CD8-positive, alpha-beta memory T cell (primary cell): ENCODE measurements at places on chromosomes 1 and 21.

DNA sequence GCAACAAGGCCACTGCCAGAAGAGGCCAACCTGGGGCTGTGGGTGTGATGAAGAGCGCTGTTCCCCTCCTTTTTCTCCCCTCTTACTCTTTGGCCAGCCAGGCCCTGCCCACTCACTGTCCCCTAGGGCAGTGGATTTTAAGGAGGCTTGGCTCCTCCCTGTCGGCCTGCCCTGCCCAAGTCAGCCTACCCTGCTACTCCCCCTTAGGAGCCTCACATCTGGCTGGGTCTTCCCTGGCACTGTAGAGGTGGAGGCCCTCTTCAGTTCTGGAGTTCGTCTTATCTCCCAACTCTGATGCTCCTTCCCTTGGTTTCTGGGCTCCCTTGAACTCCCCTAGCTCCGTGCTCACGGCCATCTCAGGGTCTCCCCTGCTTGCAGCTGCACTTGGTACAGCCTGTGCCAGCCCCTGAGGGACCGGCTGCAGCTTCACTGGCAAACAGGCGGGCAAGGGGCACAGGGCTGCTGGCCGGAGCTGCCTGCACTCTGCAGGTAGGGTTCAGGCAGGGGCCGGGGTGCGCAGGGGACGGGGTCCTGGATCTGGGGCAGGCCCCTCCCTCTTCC is 4.0 kb downstream of the AMPD2 start:
- DNase-seq: no peak

GRCh38 chr1:181190364-181191035 is 102.0 kb downstream of the IER5 start:
- no peak for DNase-seq

- DNase-seq: no peak
Measured at GRCh38 chr1:241411776-241412338, 54.9 kb upstream of the RGS7 start.

DNA sequence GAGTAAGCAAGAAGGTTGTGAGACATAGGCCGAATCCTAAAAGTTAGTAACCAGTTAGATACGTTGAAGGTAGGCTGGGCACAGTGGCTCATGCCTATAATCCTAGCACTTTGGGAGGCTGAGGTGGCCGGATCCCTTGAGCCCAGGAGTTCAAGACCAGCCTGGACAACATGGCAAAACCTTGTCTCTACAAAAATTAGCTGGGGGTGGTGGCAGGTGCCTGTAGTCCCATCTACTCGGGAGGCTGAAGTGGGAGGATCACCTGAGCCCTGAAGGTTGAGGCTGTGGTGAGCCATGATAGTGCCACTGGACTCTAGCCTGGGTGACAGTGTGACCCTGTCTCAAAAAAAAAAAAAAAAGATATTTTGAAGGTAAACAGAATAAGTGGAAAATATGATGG is 1.5 kb upstream of the PARP1 start:
- no peak for DNase-seq

- no peak for DNase-seq
Measured at GRCh38 chr1:19010503-19010902, 54.0 kb upstream of the IFFO2 start.

GRCh38 chr1:248807067-248807737 is 18.5 kb downstream of the SH3BP5L start:
- peak; percentile 44 for DNase-seq

- no peak for DNase-seq
Measured at GRCh38 chr1:243267471-243267880, 11.6 kb downstream of the SDCCAG8 start.

DNA sequence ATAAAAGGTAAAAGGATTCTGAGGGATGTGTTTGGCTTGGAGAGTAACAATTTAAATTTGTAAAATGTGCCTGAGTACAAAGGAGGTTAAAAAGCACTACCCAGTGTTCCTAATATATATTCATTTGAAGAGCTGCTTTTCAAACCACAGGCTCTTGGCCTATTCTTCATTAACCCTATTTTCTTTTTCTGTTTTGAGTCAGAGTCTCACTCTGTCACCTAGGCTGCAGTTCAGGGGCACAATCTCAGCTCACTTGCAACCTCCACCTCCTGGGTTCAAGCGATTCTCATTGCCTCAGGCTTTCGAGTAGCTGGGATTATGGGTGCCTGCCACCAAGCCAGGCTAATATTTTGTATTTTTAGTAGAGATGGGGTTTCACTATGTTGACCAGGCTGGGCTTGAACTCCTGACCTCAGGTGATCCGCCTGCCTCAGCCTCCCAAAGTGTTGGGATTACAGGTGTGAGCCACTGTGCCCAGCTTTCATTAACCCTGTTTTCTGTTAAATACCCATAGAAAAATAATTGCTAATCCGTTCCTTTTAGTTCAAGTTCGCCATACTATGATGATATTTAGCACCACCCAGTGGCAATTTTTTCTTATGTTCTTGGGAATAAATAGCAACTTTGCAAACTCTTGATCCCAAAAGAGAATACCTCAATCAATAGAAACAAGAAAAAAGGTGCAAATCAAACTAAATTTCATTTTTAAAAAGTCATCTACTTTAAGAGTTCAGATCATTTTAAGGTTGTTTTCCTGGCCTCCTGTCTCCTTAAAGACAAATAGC is 30.5 kb downstream of the ZBTB8OS start:
- DNase-seq: no peak

DNA sequence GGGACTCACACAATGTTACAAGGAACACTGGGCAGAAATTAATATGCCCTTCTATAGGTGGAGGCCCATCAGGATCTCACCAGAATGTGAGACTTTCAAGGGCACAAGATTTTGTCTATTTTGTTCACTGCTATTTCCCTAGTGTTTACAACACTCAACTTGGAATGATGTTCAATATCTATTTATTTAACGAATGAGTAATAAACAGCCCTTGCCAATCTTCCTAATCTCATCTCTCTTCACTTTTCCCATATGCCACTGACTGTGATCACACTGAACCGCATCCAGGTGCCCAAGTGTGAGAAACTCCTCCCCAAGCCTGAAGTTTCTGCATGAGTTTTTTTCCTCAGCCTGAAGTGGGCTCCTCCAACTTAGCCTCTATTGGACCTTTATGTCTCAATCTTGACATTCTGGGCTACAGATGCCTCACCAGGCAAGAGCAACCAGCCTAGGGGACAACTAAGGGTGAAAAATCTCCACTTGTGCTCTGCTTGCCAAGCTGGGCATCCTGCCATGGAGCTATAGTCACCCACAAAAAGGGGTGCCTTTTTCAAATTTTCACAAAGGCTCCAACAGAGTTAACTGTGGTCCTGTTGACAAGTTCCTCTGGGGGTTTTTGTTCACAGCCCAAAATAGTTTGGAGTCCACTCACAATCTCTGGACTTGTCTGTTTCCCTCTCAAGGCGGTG is 105.6 kb downstream of the PLPP3 start:
- no peak for DNase-seq

GRCh38 chr1:19254416-19254815 is 2.8 kb downstream of the MRTO4 start:
- DNase-seq: no peak

DNA sequence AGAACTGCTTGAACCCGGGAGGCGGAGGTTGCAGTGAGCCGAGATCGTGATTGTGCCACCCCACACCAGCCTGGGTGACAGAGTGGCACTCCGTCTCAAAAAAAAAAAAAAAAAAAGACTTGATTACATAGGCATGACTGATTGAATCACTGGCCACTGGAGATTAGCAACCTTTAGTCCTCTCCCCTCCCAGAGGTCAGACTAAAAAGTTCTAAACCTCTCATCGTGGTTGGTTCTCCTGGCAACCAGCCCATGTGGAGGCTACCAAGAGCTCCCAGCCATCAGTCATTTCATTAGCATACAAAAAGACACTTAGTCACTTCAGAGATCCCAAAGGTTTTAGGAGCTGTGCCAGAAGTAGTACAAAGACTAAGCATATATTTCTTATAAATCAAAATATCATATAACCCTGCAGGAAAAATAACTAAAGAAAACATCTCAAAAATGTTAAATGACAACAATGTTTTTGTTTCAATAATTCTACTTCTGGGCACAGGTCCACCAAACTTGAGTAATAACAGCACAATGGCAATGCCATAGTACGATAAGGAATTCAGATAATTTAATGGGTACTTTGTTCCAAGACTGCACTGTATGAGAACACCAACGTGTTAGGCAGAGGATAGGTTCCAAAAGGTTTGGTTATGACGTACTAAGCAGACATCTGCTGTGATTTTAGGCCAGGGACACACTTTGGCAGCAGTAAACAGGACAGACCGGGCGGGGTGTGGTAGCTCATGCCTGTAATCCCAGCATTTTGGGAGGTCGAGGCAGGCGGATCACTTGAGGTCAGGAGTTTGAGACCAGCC is 18.1 kb downstream of the USP48 start:
- no peak for DNase-seq

DNA sequence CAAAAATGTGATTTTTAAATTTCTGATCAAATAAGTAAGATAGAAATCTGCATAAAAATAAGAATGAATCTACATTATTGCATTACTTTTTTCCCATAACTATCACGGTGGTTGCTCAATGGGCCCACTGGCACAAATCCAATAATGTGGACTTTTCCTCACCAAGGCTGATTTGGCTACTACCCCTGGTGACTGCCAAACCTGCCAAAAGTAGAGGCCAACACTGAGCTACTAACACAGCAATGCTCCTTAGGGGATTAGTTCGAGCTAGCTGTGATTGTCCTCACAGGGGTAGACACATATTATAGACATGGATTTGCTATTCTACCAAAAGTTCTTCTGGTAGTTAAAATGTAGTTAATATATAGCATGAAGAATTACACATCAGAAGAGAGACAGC is 107.7 kb upstream of the ZNHIT6 start:
- no peak for DNase-seq

DNA sequence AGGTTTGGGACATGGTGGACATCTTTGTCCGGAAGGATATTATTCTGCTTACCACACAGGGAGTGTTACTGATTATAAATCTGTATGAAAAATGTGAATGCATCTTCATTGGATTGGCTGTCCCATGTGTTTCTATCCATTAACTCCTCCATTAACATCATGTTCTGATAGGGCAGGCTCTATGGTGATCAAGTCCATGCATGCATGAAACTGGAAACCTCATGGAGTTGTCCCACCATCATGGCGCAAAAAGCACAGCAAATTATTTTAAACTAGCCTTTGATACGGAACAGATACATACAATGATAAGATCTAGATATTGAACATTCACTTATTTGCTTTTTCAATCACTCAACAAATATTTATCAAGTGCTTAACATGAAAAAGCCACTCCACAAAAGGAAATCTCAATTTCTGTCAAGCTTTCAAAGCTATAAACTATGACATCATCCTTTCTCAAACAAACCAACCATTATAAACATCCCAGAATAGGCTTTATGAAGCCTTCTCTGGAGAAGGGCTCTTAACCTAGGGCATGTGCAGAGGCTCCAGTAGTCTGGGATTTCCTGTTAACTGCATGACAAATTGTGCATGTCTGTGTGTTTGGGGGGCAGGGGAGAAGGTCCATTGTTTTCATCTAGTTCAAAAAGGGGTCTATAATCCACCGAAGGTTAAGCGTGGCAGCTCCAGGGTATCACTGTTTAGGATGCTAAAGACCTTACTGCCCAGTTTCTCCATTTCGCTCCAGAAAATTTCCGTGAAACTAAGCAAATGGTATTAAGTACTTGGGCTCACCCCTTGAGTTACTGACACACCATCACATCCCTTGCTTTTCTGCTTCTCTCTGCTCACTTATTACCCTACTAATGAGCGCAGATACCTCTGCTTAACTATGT is 46.1 kb downstream of the ADAMTS1 start:
- no peak for DNase-seq

DNA sequence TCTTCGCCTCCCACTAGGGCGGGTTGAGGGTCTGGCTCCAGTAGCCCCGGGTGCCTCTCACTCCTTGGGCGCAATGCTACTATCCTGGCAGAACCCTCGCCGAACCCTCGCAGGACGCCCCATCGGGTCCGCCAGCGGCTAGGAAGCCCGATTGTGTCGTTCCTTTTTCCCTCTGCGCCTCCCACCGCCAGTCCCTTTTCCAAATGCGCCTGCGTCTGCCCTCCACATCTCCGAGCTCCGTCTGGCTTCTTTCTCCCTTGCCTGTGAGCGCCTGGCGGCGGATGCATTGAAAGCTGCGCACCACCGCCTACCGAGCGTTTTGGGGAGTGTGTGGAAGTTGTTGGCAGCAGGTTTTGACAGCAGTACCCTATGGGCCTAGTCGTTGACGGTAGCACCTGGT is 1.0 kb upstream of the DIRAS3 start:
- DNase-seq: no peak

- DNase-seq: no peak
Measured at GRCh38 chr1:247343801-247344200, 12.1 kb upstream of the ZNF496 start.

DNA sequence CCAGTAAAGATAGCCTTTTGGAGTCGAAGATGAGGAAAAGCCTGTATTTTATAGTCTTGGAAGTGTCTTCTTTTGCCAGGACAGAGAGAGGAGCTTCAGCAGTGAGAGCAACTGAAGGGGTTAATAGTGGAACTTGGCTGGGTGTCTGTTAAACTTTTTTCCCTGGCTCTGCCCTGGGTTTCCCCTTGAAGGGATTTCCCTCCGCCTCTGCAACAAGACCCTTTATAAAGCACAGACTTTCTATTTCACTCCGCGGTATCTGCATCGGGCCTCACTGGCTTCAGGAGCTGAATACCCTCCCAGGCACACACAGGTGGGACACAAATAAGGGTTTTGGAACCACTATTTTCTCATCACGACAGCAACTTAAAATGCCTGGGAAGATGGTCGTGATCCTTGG is at the start of gene VCAM1:
VCAM1 (plus strand) TSS at position 253 of the 400 bp plus-strand sequence; CDS start at position 372, 119 bp downstream.
- no peak for DNase-seq
